Endodermal cell (in vitro differentiated cells): ENCODE measurements at places on chromosomes 12 and 14. TPM values are rescaled to one million over a fixed set of nuclear protein-coding genes. Genes with fewer than 3 reads are reported as not detected.

The RPGRIP1 gene
- 0.25 and 0.29 TPM in 2 replicates for total RNA-seq

The PCED1B gene
- 5.1 and 7.0 TPM in 2 replicates for total RNA-seq

The LMNTD1 gene
- total RNA-seq, result 31.6 to 37.7 TPM (median 36.9 TPM) in 3 replicates

The SLC6A12 gene
- total RNA-seq, result 0.90 and 1.3 TPM in 2 replicates

The RPL41 gene
- 4,305 and 4,586 TPM in 2 replicates for total RNA-seq

The NOC4L gene
- total RNA-seq, result 14.2 to 25.0 TPM (median 22.7 TPM) in 3 replicates

The FAM186B gene
- 0.22 to 0.57 TPM in 2 of 3 replicates, not detected in the other for total RNA-seq

The SAMD15 gene
- 5.5 and 5.7 TPM in 2 replicates for total RNA-seq

The SLCO1B1 gene
- total RNA-seq, result 0.95 and 1.5 TPM in 2 replicates

The CNIH1 gene
- 76.9 to 89.6 TPM (median 77.9 TPM) in 3 replicates for total RNA-seq

The MANSC4 gene
- total RNA-seq, result not detected in 3 replicates
